CD4-positive, alpha-beta T cell treated with Interleukin-10 for 1 hour (primary cell): ENCODE measurements at places on chromosomes 3 and 15.

DNA sequence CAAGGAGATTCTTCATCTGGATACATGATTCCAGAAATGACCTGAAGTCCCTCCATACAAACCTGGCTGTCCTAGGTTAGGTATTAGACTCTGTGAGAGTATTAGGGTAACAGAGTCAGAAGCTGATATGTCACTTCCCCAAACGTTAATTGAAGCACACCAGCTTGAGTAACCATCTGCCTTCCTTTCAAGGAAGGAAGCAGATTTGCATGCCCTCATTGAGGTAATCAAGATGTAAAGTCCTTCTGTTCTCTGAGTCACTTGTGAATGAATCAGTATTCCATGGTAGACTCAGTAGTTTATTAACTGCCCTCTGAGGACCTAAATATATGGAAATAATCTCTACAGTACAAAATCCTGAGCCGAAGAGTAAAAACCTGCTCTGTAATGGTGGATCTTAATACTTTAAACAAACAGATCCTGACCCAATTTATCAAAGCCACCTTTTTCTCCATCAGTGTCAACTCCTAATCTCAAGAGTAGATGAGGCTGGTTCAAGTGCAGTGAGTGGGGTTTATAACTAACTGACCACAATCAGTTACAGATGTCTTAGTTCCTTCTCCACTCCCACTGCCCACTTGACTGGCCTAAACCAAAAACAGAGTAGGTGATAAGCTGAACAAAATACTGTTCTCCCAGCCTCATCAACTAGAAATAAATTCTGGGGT, 246.2 kb upstream of the CHRM5 start:
- no peak for DNase-seq

DNA sequence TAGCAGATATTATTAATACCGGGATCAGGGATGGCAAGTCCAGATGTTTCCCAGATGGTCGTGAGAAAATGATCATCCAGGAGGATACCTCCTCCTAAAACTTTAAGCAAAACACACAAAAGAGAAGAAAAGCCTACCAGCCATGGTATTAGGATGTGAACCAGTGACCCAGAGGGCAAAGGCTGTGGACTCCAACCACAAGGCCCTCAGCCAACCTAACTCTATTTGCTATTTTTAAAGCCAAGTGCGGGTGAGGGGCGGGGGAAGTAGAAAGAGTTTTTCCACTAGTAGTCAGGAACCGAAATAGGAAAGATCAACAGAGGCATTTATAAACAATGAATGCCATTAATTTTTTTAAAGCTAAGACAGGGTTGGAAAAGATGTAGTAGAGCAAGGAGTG, 77.4 kb downstream of the STAC start:
- DNase-seq = no peak

GRCh38 chr15:66051833-66052232, 182.5 kb downstream of the RAB11A start:
- no peak for DNase-seq

DNA sequence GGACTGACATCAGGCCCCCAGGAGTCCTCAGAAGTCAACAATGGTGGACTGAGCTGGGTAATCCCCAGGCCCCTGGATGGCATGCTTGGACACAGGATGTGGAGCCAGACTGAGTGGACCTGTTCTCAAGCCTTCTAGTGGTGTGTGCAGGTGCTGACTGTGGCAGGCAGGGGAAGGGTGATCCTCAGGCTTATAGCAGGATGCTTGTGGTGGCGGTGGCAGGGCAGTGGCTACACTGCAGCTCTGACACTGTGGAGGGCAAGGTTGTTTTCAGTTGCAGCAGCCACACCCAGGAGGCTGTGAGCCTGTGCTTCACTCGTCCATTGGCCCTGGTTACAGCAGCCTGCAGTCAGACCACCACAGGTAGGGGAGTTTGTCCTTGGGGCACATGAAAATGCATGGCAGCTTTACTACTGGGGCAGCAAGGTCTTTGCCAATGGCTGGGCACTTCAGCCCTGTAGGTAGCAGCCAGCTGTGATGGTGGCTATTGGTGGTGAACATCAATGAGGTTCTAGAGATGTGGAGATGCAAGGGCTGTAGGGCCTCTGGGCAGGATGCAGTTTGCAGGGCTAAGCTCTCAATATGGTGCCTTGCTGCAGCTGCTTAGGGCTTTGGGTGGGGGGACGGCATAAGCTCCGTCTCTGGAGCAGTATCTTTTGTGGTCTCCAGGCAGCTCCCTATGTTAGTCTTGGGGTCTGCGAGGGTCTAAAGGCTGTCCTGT, 17.5 kb upstream of the MYO5A start:
- DNase-seq = no peak

DNA sequence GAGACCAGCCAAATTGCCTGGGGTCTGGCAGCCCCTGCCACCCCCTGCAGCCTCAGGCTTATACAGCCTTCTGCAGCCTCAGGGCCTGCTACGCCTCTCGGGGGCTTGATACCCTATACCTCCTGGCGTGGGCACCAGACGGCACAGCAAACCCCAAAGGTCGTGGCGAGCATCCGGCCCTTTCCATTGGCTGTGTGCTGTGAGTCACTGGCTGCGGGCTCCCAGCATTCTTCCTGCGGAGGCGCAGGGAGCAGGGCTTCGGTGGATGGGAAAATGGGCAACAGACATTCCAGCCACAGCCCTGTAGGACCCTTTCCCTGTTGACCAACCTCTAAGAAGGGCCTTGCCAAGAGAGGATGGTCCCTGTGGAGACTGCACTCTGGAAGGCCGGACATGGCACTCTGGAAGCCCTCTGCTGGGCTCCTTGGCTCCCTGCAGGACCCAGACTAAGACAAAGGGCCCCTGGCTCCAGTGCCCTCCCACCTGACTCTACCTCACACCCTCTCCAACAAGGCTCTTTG, 59.6 kb downstream of the ITGA11 start:
- DNase-seq = no peak

GRCh38 chr3:120364821-120365220, 15.7 kb upstream of the LRRC58 start:
- DNase-seq = no peak
